ENCODE measurements at places on chromosomes 7 and 10. TPM values are rescaled to one million over a fixed set of nuclear protein-coding genes. Genes with fewer than 3 reads are reported as not detected.
A peak's percentile ranks its signal among the peaks of the same experiment; 100 is the strongest.

GRCh38 chr7:137818036-137818435, 28.7 kb downstream of the DGKI start:
- DNase-seq = peak; percentile 46

The SPDYE8 gene
- total RNA-seq = not detected

DNA sequence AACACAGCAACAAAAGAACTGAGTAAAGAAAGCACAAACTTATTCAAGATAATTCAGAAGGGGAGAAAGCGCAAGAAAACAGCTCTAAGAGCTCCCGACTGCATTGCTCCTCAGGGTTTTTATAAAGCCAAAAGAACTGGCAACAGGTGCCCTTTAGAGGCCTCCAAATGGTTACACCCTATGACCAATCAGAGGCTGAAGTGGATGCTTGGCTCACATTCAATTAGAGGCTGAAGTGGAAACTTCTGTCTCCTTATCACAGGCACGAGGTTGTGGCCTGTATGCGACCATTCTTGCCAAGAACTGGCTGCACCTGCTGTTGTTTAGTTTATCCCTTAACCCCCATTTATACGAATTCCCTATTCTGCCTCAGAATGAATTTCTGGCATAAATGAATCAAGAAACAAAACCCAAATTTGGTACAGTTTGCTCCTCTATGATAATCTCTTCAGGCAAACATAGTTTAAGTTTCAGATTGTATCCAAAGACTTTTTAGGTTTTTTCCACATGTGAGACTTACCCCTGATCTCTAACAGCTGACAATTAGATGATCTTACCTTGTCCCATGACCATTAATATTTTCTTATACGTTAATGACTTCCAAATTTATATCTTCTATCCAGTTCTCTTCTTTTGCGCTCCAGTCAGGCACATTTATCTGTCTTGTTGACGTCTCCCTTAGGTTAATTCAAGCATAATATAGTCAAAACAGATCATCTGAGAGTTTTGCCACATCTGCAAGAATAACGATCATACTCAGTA, 504.8 kb downstream of the NXPH1 start:
- DNase-seq = no peak

The TWIST1 gene
- 35.5 TPM for total RNA-seq

- no peak for DNase-seq
These were observed 96.3 kb downstream of the ALOX5 start for GRCh38 chr10:45470098-45471012.

- DNase-seq = peak; percentile 99
These were observed 18.4 kb upstream of the PDGFA start for GRCh38 chr7:537911-538634.

The CAMK1D gene
- 6.1 TPM for total RNA-seq

All from Daoy (cell line).